ENCODE measurements at places on chromosomes 1 and 21.

GRCh38 chr21:45964649-45965048 is 16.9 kb upstream of the COL6A1 start:
- DNase-seq: no peak

GRCh38 chr1:105180789-105181188 is 1431.1 kb downstream of the AMY1C start:
- DNase-seq: no peak

DNA sequence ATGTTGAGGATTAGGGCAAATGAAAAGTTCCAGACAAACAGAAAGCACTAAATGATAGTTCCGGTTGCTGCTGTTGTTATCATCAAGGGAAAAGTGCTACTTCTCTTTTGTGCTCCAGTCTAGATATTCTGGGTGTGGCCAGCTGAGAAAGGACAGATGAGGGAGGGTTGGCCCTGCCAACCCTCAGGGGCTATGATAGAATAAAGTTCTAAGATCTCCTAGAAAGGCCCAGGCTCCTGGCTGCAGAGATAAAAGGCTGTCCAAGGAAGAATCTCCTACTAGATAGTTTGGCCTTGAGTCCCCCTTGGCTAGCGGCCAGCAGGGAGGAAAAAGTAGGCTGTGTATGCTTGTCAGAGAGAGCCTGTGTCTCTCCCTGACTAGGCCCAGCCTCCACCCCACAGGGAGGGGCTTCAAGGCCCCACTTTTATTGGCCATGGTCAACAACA is 31.5 kb downstream of the RIMS3 start:
- no peak for DNase-seq

DNA sequence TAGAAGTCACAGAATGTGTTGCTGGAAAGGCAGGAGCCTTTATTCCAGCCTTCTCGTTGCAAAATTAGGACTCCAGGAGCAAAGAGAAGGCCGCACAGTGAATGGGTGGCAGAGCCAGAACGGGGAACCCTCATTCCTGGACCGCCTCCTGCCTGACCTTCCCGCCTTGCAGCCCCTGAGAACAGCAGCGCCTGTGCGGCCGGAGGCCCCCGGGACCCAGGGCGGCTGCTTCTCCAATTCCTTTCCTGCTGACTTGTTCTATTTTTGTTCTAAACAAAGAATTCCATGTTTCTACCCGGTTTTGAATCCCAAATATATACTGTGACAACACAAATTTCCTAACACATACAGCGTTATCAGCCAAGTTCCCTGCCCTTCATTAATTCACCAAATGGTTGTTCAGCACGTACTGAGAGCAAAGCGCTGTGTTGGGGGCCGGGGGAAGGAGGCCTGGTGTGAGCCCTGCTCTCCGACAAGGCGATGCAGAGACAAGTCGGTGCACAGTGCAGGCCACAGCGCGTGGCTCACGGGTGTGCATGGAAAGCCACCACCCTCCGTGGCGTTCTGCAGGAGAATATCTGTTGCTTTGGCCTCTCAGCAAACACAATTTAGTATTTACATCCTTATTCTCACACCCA is 31.9 kb upstream of the COL6A2 start:
- DNase-seq: no peak

GRCh38 chr21:45530423-45531113 is 11.7 kb downstream of the SLC19A1 start:
- no peak for DNase-seq

DNA sequence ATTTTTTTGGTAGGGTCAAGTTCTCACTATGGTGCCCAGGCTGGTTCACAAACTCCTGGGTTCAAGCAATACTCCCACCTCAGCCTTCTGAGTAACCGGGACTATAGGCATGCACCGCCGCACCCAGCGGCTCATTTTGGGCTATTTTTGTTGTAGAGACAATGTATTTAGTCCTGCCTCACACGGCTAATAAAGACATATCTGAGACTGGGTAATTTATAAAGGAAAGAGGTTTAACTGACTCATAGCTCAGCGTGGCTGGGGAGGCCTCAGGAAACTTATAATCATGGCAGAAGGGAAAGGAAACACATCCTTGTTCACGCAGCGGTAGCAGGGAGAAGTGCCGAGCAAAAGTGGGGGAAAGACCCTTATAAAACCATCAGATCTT is 4.2 kb downstream of the CELA2A start:
- no peak for DNase-seq

DNA sequence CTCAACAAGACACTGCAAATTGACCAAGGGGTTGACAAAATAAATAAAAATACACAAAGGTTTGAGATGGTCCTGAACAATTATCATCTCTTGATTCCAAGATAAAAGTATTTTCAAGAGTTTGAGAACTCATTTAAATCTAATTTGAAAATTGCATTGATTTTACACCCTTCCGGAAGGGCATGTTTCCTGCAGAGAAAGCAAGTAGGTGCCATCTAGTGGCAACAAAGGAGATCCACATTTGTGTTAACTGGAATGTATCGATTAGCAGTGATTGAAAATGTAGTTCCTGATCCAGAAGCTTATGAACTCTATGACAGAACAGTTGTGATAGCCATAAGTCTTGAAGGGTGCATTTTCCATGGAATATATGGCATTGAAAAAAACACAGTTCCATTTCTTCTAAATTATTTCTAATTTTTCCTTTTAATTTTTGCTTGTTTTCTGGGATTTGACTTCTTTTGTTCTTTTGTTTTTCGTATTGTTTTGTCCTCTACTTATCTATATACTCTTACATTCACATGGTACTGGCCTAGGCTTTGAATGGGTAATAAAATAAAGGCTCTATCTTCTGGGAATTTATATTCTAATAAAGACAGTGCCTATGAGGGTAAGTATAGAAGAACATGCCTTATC is 143.7 kb downstream of the DNM3 start:
- no peak for DNase-seq

GRCh38 chr1:96538111-96538641 is 183.4 kb upstream of the PTBP2 start:
- no peak for DNase-seq

GRCh38 chr21:39050841-39051587 is 132.2 kb downstream of the PSMG1 start:
- DNase-seq: no peak

DNA sequence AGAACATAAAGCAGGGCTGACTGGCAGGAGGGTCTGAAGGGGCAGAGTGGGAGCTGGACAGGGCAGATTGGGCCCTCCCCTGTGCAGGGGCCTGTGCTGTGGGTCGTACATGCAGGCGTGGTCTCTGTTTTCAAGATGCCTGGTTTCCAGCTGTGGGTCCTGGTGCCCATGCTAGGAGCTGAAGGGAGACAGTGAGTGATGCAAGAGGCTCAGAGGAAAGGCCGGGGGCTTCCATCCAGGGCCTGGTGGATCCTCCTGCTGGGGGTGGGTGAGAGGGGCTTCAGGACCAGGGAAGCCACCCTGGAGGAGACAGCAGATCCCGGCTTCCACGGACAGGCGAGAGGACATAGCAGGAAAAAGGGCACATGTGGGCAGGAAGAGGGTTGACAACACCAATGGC is 349.0 kb upstream of the VAMP3 start:
- DNase-seq: no peak

DNA sequence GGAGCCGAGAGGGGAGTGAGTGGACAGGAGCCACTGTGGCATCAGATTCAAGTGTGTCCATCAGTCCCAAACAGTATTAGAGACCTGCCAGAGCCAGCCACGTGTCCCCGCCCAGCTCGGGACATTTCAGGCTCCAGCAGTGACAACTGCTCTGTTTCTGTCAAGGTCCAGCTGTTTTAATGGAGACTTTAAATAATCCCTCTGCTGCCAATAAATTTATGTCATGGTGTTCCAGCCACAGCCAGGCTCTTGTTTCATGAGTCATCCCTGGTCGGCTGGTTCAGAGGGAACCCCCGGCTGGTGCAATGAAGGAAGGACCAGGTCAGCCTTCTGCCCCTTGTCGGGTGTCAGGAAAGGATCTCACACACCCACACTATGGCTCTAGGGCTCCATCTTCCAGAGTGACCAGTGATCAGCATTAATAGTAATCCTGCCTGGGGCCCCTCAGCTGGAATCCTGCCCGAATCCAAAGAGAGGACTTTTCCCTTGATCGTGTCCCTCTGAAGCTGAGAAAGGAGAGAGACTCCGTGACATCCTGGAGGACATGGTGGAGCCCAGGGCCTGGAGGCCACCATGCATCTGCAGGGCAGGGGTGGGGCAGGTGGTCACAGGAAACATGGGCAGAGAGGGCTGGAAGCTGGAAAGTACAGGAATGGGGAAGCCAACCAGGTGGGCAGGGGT is 197.3 kb downstream of the MATN1 start:
- no peak for DNase-seq

GRCh38 chr1:26500488-26501175 is 28.4 kb downstream of the HMGN2 start:
- DNase-seq: peak; percentile 78

GRCh38 chr1:45205910-45206721 is at the start of gene ZSWIM5:
Gene ZSWIM5 (minus strand): TSS chr1:45206605. CDS start chr1:45206350, 255 bp downstream.
- DNase-seq: peak; percentile 42

DNA sequence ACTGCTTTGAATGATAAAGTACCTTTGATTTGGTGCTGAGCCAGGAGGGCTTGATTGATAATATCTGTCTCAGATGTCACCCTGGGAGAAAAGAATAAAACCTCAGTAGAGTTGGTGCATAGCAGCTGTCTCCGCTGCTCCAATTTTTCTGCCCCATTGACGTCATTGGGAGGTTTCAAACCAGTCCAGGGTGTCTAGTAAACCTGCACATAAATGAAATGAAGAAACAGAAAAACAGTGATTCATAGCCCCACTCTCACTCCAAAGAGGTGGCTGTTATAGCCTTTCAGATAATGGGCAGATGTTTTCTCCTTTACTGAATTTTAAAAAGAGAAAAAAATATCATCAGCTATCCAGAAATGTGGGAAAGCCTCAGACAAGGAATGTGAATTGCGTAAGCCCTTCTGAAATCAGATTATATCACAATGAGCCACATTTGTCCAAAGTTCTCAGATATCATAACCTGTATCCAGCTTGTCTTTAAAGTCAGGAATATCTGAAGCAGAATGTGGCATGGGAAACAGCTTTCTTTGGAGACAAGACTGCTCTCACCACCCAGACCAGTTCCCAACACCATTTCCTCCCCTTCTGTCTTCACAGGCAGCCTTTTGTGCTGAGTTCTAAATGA is 351.3 kb upstream of the SGIP1 start:
- DNase-seq: peak; percentile 37

DNA sequence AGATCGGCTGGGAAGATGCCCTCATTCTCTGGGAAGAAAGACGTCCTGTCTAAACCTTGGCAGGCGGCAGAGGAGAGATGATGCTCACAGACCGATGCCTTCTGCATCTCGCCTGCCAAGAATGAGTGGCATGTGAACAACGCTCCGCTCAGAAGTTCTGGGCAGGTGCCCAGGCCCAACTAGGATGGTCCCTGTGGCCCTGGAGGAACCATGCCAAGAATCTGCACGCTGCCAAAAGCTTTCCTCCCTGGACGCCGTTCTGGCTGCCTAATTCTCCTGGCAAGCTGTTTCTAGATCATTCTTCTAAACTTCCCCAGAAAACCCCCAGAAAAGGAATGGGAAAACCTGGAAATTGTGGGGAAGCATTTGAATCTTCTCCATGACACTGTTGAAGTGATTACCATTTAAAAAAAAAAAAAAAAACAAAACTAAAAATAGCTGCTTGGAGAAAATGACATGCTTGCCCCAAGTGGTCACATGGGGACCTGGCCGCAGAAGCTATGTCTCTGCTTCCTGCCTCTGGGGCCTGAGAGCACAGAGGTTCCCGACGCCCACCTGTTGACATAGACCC is 440.9 kb downstream of the PRDM2 start:
- no peak for DNase-seq

DNA sequence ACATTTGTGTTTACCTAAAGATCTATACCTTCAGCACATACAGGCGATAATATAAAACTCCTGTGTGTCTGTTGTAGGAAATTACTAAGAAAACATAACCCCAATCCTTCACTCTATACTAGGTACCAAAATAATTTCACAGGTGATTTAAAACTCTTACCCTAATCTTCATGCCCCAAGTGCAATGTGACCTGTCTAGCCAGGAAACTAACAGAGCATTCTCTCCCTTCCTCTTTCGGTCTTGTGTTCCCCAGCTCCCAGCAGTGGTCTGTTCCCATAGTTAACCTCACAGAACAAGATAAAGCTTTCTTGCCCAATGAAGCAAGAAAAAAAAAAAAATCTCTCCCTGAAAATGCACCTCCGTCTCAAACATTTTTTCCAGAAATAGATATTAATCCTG is 493.5 kb downstream of the DPYD start:
- DNase-seq: no peak
